ENCODE measurements at places on chromosomes 4 and X.

- no peak for DNase-seq
Measured at GRCh38 chrX:100407784-100408712, 2.0 kb downstream of the PCDH19 start.

DNA sequence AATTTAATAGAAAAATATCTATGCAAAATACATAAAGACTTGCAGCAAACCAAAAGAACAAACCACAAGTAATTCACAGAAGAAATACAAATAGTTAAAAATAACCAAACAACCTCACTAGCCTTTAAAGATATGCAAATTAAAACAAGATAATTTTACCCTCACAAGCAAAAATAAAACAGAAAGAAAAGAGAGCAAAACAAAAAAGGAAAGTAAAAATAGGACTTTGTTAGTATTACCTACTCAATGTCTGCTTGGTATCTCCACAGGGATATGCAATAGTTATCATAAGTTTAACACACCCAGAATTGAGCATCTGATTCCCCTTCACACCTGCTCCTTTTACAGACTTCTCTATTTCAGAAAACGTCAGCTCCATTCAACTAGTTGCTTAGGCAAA lies 737.5 kb upstream of the MAGEB2 start:
- no peak for DNase-seq

DNA sequence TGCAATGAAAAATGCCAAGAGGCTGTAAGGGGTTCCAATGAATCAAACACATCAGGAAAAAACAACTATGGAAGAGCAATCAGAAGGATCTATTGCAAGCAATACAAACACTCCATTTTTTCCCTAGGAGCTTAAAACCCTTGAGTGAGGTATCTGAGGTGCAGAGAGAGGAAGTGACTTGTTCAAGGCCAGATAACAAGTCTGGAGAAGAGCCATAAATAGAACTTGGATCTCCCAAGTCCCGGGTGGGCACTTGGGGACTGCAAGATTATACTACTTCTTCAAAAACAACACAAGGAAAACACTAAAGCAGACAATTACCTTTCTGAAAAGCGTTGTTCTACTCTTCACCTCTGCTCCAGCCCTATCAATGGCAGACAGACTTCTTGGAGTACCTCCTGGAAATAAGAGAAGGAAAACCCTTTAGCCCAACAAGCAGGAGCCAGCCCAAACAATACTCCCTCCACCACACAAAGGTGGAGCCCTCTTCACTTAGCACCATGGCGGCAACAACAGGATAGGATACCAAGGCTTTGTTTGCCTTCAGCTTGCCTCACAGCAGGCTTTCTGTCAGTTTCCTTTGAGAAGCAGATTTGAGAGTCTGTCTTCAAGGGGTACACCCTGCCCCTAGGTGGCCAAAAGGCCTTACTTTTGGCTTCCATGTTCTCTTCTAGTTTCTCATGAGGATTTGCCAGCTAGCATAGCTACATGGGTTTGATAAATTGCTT lies 26.0 kb downstream of the AIFM1 start:
- DNase-seq: no peak

DNA sequence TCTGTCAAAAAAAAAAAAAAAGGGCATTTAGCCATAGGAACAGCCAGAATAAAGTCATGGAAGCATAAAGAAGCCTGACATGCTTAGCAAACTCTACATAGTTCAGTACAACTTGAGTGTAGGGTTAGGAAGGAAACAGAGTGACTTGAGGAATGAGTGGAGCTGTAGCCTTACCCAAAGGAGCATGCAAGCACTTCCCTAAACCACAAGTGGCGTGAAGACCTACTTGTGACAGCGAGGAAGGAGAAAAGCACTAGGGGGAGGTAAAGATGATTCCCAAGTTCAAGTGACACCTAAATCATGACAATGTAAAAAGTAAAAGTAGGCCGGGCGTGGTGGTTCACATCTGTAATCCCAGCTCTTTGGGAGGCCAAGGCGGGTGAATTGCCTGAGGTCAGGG lies 21.8 kb upstream of the IQSEC2 start:
- no peak for DNase-seq

DNA sequence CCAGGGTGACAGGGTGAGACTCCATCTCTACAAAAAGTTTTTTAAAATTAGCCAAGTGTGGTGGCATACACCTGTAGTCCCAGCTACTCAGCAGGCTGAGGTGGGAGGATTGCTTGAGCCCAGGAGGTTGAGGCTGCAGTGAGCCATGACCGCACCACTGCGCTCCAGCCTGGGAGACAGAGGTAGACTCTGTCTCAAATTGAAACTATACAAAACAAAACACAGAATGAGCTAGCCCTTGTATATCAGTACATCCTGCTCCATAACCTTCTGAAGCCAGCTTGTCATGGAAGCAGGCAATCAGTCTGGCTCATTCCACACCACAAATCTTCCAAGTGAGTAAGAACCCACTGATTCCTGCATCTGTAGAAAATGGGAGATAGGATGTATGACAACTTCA lies 49.0 kb downstream of the CD99L2 start:
- no peak for DNase-seq

DNA sequence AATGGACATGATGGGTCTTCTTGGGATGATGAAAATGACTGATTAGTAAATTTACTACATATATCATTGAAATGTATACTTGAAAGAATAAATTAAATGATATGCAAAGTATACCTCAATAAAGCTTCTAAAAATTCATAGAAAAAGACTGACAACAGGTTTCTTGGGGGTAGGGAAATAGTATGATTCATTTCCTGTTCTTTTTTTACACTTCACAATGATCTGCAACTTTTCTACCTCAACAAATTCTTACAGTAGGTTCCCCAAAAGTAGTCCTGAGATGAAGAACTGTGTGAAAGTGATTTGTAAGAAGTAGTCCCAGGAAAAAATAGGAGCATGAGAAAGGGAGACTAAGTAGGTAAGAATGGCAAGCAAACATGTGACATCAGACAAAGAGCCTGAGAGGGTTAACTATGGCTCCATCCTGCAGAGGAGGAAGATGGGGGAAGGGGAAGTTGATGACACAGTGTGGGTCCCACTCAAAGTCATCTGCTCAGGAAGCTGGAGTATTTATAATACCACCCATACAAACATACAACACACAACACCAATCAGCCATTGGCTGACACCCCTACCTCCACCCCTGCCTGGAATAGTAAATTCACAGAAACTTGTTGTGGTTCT lies 73.9 kb downstream of the ARHGAP6 start:
- no peak for DNase-seq

DNA sequence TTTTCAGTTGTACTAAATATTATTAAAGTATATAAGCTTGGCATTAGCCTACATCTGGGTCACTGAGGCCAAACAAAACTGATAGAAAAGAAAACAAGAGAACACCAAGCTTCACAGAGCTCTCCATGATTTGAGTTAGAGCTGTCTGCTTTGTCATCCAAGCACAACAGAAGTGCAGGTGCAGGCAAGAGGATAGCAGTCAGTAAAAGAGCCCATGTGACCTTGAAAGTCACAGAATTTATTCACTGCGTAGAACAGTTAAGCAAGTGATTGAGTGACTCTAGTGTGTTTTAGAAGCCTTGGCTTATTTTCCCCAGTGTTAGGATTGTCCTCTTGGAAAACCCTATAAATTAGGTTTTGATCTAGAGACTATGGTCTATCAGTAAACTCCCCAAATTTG lies 49.4 kb upstream of the PRDM5 start:
- DNase-seq: no peak

DNA sequence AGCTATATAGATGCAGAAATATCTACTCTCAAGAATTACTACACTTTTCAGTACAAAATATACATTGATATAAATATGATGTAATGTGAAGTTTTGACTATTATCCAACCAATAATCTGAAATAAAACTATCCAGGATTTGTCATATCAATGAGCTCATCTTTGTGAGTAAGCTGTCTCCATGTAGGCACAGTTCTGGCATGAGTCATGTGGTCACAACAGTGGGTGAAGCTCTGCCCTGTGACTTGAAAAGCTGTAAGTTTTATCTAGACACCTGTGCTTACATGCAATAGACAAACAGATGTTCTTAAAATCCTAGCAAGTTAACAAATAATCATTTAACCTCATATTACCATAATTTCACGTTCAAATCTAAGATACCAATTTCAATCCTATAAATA lies 192.7 kb downstream of the GABRG1 start:
- DNase-seq: no peak

DNA sequence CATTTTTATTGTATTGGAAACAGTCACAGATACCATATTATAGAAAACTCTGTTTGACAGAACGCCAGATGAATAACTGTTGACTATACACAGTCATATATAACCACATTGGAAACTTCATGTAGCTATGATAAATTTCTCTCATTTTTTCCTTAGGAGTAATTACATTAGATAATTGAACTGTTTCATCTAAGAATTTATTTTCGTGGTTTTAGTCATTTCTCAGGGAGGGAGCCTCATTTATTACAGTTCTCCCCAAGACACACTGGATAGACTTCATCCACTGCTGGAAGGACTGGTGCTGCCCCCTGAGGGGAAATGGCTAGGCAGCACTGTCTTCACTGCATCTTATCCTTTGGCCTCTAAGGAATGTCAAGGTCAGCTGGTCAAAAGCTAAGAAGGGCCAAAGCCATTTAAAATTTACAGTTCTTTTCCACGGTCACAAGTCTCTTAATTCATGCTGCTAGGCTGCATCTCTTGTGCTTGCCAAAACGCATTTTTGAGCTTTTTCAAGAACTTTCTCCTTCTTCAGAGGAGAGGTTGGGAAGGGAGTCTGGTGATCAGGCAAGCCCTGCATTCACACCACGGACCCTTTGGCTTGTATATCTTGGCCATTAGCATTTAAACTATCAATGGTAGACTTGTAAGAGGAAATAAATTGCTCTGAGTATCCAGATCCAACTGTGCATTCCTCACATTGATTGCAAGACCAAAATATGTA lies 145.1 kb downstream of the CBR4 start:
- no peak for DNase-seq

DNA sequence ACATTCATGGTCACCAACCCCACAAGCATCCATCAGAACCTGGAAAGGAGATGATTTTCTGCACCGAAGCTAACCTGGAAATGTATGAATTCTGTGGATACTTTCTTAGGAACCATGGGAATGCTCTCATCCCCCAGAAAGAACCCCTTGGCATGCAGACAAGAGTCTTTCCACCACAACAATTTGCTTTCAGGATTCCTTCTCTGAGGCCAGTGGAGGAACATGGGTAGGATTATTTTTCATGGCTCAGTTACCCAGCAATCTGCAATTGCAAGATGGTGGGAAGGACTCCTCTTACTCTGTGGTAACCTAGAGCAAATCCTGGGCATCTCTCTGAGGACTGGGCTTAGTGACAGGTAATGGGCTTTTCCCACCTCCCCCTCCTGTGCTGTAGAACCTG lies 131.9 kb upstream of the MSX1 start:
- DNase-seq: no peak

GRCh38 chr4:47213539-47213938 lies 182.2 kb downstream of the GABRB1 start:
- no peak for DNase-seq

- no peak for DNase-seq
Measured at GRCh38 chr4:88531549-88531948, 8.0 kb upstream of the PYURF start.

- no peak for DNase-seq
Measured at GRCh38 chr4:100113096-100113495, 77.2 kb downstream of the DDIT4L start.

DNA sequence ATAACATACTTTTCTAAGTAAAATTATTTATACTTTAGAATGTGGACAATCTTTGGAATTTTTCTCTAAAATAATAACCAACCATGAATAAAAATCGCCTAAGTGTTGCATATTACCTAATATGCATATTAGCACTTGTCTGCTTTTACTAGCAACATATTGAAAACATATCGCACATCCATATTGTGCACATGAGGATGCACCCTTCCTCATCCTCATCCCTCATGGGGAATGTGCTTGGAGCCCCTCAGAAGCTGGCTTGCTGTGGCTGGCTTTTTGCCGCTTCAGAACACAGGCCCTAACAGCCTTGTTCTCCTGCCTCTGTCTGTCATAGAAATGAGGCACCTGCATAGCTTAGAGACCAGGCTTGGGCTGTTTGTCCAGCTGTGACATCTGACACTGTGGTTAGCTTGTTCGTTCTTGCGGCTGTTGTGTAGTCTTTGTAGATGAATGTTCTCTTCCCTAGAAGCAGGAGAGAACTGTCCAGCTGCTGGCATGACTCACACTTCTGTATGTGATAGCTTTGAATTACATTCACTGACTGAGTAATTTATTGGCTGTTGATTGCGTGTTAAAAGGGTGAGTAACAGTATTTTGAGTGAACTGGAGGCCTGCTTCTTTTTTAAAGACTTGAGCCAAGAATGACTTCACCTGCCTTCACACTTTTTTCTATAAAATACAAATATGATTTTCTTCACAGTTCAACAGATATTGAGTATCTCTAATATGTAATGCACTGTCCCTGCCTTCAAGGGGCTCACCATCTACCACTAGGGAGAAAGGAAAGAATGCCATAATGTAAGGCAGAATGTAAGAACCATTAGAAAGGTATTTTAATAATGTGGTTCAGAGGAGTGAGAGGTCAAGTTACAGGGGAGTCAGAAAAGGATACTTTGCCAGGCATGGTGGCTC lies 81.9 kb downstream of the HMGB2 start:
- DNase-seq: peak; percentile 44

- DNase-seq: no peak
Measured at GRCh38 chrX:140151316-140151715, 186.0 kb upstream of the CXorf66 start.

GRCh38 chrX:69094977-69095669 lies 70.1 kb downstream of the PJA1 start:
- DNase-seq: no peak

- no peak for DNase-seq
Measured at GRCh38 chrX:35733879-35734278, 64.3 kb upstream of the MAGEB16 start.

GRCh38 chr4:171101845-171102244 lies 711.4 kb upstream of the GALNTL6 start:
- no peak for DNase-seq

DNA sequence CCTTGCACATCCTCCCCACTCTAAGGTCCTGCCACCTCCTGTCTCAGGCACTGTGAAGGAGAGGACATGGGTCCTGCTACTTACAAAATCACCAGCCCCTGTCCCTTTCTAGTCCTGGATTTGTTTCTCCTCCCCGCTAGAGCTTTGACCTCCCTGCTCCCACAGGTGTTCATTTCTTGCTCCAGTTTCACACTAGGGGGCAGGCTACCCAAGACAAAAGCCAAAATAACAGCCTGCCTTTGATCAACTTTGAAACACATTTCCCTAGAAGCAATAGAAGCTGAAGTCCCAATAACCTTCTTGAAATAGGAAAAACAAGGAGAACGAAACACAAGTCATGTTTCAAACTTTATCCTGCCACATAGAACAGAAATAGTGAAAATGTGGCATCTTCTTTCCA lies 164.4 kb downstream of the QDPR start:
- no peak for DNase-seq

GRCh38 chr4:189032606-189033338 lies 893.5 kb downstream of the TRIML1 start:
- DNase-seq: no peak

DNA sequence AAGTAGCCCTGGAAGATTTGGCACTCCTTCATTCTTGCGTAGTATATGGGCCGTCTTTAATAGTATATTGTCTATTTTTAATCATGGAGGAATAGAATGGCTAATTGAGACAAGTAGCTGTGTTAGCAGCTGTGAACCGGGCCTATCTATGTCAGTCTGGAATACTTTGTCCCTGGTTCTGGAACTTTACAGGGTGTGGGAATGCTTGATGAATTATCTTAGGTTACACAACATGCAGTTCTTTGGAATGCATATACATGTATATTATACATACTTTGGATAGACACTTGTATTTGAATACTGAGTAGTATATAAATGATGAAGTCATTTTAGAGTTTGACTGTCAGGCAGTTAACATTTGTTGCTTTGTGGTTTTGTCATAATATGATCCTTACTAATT lies 37.4 kb downstream of the PDLIM5 start:
- no peak for DNase-seq
